Hair follicular keratinocyte (primary cell): ENCODE measurements at places on chromosomes 3 and 15. TPM values are rescaled to one million over a fixed set of nuclear protein-coding genes. Genes with fewer than 3 reads are reported as not detected.

SLC12A1 gene
- not detected in 2 replicates for total RNA-seq

PLSCR2 gene
- total RNA-seq = not detected in 2 replicates

LMLN gene
- 1.9 and 4.1 TPM in 2 replicates for total RNA-seq

SERPINI1 gene
- 2.2 and 2.5 TPM in 2 replicates for total RNA-seq

GABRA5 gene
- not detected in 2 replicates for total RNA-seq

CLDN16 gene
- total RNA-seq = not detected in 2 replicates

AHSG gene
- total RNA-seq = 0.47 TPM in 1 of 2 replicates, not detected in the other

CCK gene
- total RNA-seq = 1.0 and 2.8 TPM in 2 replicates

DZIP1L gene
- 5.5 and 5.7 TPM in 2 replicates for total RNA-seq

CLRN1 gene
- not detected in 2 replicates for total RNA-seq

PLXND1 gene
- 0.47 and 0.76 TPM in 2 replicates for total RNA-seq

IL17RC gene
- 29.7 and 36.6 TPM in 2 replicates for total RNA-seq

SCG3 gene
- total RNA-seq = not detected in 2 replicates

GPR171 gene
- total RNA-seq = not detected in 2 replicates

ACY1 gene
- total RNA-seq = 134 and 148 TPM in 2 replicates

CCR3 gene
- not detected in 2 replicates for total RNA-seq

PLAAT1 gene
- total RNA-seq = 0.19 and 0.55 TPM in 2 replicates

FMN1 gene
- total RNA-seq = 0.23 and 0.80 TPM in 2 replicates

GOLGA8Q gene
- 1.2 TPM in 1 of 2 replicates, not detected in the other for total RNA-seq

LEO1 gene
- 20.3 and 25.6 TPM in 2 replicates for total RNA-seq

AMT gene
- total RNA-seq = 1.9 TPM in 2 replicates

SLC9C1 gene
- not detected in 2 replicates for total RNA-seq

IMPG2 gene
- 0.04 TPM in 1 of 2 replicates, not detected in the other for total RNA-seq

CCDC39 gene
- total RNA-seq = 0.04 TPM in 1 of 2 replicates, not detected in the other

PLS1 gene
- total RNA-seq = 9.1 and 13.4 TPM in 2 replicates

SPINK8 gene
- not detected in 2 replicates for total RNA-seq

HERC2 gene
- 23.8 and 25.5 TPM in 2 replicates for total RNA-seq

SUSD5 gene
- under 0.01 TPM in 1 of 2 replicates, not detected in the other for total RNA-seq

NMNAT3 gene
- total RNA-seq = 0.62 and 4.0 TPM in 2 replicates

ELP6 gene
- total RNA-seq = 29.3 and 36.5 TPM in 2 replicates

LRRC49 gene
- 6.7 and 13.7 TPM in 2 replicates for total RNA-seq

WNT5A gene
- total RNA-seq = 25.1 and 45.3 TPM in 2 replicates

CCR1 gene
- total RNA-seq = not detected in 2 replicates

CPNE4 gene
- not detected in 2 replicates for total RNA-seq

TMEM87A gene
- total RNA-seq = 45.6 and 56.5 TPM in 2 replicates

PLA2G4E gene
- 0.27 and 0.39 TPM in 2 replicates for total RNA-seq

DUOXA2 gene
- total RNA-seq = not detected in 2 replicates

OR5H15 gene
- total RNA-seq = not detected in 2 replicates

MELTF gene
- 9.6 and 13.8 TPM in 2 replicates for total RNA-seq

CNTN4 gene
- not detected in 2 replicates for total RNA-seq

ADAMTSL3 gene
- under 0.01 TPM in 1 of 2 replicates, not detected in the other for total RNA-seq

SI gene
- not detected in 2 replicates for total RNA-seq

SIDT1 gene
- total RNA-seq = under 0.01 and 0.04 TPM in 2 replicates

MRAS gene
- 2.6 and 6.2 TPM in 2 replicates for total RNA-seq

GRAMD1C gene
- total RNA-seq = 2.6 and 7.8 TPM in 2 replicates

B3GALNT1 gene
- 9.4 and 15.8 TPM in 2 replicates for total RNA-seq

LTK gene
- not detected in 2 replicates for total RNA-seq

CMTM8 gene
- total RNA-seq = 0.87 and 2.5 TPM in 2 replicates

CDHR4 gene
- not detected in 2 replicates for total RNA-seq

PARP15 gene
- total RNA-seq = 0.04 TPM in 1 of 2 replicates, not detected in the other

ROPN1 gene
- total RNA-seq = not detected in 2 replicates

DPPA4 gene
- total RNA-seq = not detected in 2 replicates

ACTRT3 gene
- total RNA-seq = 1.9 and 4.4 TPM in 2 replicates

SLCO2A1 gene
- under 0.01 TPM in 2 replicates for total RNA-seq

NEIL1 gene
- total RNA-seq = 3.0 and 7.7 TPM in 2 replicates

MYH15 gene
- 0.23 and 0.31 TPM in 2 replicates for total RNA-seq

ECE2 gene
- not detected in 2 replicates for total RNA-seq
